Activated CD4-positive, alpha-beta T cell treated with anti-CD3 and anti-CD28 coated beads, Interleukin-2, Interleukin-4, amounts not matched to agents 100 ng/mL and 50 ng/mL, durations not matched to agents 16 hours and 8 hours (primary cell): ENCODE measurements at places on chromosomes 2 and 18.
A peak's percentile ranks its signal among the peaks of the same experiment; 100 is the strongest.

- no peak for DNase-seq
Observed at GRCh38 chr2:221596192-221596591, 24.1 kb upstream of the EPHA4 start.

- no peak for DNase-seq
Observed at GRCh38 chr2:64516651-64517510, 7.2 kb upstream of the AFTPH start.

GRCh38 chr18:39211461-39211860 is 1645.9 kb upstream of the CELF4 start:
- no peak for DNase-seq

DNA sequence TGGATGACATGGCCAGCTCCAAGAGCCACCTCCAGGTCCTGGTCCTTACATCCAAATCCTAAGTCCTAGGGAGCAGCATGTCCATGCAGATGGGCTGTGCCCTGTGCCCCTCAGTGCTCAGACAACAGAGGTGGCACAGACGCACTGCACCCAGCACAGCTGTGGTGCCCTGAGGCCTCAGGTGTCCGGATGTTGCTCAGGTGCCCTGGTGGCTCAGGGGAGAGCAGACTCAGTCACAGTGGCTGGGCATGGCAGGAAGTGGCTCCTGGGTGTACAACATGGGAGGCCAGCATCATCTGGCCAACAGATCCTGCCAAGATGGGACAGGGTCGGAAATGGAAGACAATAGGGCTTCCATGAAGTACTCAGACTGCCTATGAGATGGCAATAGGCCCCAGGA is 50.1 kb downstream of the TIMM21 start:
- no peak for DNase-seq

- peak; percentile 60 for DNase-seq
Observed at GRCh38 chr2:160507046-160507407, 13.4 kb upstream of the RBMS1 start.

DNA sequence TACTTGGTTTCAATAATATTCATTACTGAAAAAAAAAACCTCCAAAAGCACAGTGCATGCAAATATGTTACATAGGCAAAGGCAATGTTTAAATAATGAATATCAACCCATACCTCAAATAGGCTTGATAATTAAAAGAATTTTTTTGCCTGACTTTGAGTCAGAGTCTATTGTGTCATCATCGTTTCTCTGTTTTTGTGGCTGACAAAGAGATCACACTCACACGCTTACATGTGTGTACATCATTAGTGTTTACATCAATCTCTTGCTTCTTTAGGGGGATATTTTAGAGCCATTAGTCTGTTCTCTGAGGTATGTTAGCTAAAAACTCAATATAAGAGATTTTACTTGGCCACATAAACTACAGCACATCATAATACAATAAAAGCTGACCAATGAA is 150.3 kb upstream of the MMADHC start:
- DNase-seq, result no peak

- no peak for DNase-seq
Observed at GRCh38 chr2:113283704-113284284, 5.1 kb upstream of the PAX8 start.

DNA sequence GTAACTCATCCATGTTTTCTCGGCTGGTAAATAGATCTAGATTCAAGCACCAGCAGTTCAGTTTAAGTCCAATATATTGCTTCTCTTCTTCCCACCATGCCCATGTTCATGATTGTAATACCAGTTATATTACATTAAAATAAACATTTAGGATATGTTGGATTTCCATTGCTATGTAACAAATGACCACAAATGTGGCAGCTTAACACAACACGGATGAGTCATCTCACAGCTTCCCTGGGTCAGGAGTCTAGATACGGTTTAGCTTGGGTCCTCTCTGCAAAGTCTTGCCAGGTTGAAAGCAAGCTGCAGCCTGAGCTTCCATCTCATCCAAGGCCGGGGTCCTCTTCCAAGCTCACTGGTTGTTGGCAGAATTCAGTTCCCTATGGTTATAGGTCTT is 39.4 kb upstream of the SMAD2 start:
- DNase-seq, result no peak

DNA sequence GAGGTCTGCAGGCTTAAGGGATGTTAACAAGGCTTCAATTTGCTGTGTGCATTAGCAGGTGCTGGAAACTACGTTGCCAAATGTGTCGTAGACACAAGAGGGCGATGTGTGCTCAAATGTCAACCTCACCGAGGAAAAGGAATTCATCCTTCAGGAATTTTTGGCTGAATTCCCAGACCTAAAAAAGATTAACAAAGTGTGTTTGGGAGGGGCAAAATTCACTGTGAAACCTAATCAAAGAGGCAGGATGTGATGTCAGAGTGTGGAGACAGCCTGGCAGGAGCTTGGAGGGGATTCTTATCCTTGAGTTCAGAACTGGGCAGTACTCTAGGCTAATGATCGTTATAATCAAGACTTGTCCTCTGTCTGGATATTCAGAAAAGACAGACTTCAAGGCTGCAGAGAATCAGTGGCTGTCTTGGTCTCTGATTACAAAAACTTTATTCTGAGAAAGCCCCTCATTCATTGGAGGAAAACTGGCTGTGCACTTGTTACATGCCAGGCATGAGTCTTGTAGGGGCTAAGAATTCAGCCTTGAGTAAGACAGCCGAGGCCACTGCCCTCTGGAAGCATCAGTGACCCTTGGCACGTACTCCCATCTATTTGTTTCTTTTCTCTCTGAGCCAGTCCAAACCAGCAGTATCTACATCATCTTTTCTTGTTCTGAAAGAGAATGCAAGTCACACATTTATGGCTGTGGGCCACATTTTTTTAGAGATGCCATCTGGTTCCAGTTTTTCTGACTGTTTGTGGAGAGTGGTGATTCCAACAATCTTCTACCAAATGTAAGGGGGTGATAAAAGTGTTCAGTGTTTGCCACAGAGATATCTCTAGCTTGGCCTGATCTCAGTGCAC is 18.7 kb upstream of the SCYGR1 start:
- DNase-seq, result peak; percentile 22

- no peak for DNase-seq
Observed at GRCh38 chr2:127659408-127660290, 13.7 kb downstream of the GPR17 start.

GRCh38 chr18:3819961-3820360 is 370.0 kb downstream of the TGIF1 start:
- no peak for DNase-seq

DNA sequence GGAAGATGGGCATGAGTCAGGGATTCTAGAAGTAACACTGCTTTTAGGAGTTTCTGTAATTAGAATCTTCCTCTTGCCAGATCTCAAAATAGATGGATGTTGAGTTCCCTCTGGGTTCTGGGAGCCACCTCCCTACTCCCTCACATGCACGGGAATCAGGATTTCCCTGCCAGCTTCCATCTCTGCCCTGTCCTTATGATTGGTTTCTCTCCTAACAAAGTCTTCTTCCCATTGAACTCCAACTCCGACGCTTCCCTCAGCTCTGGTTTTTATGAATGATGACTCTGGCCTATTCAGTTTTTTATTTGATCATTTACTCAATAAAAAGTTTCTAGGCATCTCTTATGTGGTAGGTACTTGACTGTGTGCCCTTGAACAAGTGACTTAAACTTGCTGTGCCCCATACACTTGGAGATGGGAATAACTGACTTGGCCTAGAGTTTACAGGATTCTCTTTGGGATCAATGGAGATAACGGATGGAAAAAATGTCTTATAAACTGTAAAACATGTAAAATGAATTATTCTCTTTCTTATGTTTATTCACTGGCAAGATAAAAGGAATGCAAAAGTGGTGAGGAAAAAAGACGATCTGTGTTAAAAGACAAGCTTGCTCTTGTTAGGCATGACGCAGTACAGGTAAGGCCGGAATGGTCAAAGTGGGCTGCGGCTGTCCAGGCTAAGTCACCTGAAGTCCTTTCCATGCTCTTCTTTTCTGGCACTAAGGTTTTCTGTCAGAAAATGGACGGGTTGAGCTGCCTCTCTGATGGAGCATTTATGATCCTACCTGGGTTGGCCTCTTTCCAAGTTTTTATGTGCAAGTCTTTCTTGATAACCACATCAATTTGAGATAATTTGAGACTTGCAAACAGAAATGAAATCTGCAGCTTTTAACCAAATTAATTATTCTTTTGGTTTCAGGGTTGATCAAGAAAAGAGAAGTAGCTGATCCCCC is 199.6 kb downstream of the MYCN start:
- no peak for DNase-seq

DNA sequence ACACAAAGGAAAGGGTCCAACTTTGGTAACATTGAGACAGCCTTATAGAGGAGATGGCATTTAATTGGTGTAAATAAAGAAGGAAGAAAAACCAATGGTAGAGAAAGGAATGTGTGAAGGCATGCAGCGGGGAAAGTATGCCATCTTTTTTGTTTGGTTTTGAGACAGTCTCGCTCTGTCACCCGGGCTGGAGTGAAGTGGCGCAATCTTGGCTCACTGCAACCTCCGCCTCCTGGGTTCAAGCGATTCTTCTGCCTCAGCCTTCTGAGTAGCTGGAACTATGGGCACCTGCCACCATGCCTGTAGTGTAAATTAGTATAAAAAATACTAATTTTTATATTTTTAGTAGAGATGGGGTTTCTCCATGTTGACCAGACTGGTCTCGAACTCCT is 6.4 kb downstream of the RIOK3 start:
- no peak for DNase-seq

- DNase-seq, result no peak
Observed at GRCh38 chr2:46451131-46451711, 28.1 kb upstream of the TMEM247 start.

DNA sequence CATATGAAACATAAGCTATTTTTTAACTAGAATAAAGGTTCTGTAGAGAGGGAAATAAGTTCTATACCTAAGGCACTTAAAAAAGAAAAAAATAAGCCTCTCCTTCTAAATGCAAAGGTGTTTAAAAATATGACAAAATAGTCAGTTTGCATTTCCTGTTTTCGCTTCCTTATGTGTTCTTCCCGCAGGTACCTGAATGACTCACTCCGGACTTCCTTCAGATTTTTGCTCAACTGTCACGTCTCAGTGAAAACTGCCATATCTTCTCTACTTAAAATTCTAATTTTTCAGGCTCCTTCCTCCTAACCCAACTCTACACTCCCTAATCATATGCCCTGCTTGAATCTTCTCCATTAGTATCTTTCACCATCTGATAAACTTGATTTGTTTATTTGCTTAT is 1333.1 kb downstream of the LRP1B start:
- DNase-seq, result no peak

- DNase-seq, result peak; percentile 41
Observed at GRCh38 chr18:13615432-13615861, 110.9 kb downstream of the FAM210A start.

- no peak for DNase-seq
Observed at GRCh38 chr2:145887915-145888314, 1368.0 kb upstream of the ZEB2 start.

GRCh38 chr2:37615804-37616676 is 55.4 kb downstream of the CDC42EP3 start:
- peak; percentile 64 for DNase-seq

DNA sequence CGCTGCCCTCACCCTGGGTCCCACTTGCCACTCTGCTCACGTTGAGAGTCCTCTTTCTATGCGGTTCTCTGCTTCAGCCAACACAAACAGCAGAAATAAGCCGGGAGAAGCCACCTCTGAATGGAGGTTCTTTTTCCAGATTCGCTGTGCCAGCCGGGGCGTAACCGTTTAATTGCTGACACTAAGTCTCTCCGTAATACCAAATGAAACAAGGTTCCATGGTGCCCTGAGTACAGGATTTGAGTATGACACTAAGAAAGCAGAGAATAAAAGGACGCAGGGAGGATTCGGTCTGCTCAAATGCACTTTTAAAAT is 37.6 kb downstream of the CTIF start:
- no peak for DNase-seq

DNA sequence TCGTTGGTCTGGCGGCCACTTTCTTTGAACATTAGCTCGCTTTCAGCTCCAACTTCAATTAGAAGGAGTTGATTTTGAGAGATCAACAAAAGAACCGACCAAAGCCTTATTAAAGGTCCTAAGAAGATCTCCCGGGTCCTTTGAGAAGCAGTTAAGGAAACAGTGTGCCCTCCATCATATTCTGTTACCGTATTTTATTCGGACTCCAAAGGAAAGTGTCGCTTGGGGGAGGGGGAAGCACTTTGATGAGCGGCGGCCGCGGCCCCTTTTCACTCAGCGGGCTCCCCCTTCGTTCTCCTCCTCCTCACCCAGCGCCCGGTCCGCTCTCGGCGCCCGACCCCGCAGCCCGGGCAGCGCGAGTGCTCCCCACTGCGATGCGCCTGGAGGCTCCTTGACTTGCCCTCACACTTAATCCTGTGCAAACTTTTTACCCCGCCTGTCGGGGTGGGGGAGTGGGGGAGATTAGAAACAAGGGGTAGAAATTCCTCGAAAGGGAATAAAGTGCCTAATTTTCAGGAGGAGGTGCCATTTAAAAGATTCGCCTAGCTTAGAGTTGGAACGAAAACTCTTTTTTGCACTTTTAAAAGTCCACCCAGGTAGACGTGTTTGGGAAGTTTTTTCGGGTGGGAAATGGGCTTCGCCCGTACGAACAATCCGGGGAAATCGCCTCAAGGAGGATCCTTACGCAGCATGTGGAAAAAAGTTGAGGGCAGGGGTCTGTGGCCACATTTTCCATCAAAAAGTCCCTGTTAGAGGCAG is 1.2 kb upstream of the OTX1 start:
- no peak for DNase-seq
